Fibroblast of the conjunctiva (primary cell): ENCODE measurements at places on chromosomes 5 and 9.

- DNase-seq = no peak
These were observed 59.2 kb downstream of the CCDC192 start for GRCh38 chr5:127762412-127762811.

GRCh38 chr9:35114840-35115628 is 628 bp downstream of the ATOSB start:
- DNase-seq = peak; percentile 42

GRCh38 chr9:75979362-75979761 is 88.9 kb downstream of the PCSK5 start:
- no peak for DNase-seq

DNA sequence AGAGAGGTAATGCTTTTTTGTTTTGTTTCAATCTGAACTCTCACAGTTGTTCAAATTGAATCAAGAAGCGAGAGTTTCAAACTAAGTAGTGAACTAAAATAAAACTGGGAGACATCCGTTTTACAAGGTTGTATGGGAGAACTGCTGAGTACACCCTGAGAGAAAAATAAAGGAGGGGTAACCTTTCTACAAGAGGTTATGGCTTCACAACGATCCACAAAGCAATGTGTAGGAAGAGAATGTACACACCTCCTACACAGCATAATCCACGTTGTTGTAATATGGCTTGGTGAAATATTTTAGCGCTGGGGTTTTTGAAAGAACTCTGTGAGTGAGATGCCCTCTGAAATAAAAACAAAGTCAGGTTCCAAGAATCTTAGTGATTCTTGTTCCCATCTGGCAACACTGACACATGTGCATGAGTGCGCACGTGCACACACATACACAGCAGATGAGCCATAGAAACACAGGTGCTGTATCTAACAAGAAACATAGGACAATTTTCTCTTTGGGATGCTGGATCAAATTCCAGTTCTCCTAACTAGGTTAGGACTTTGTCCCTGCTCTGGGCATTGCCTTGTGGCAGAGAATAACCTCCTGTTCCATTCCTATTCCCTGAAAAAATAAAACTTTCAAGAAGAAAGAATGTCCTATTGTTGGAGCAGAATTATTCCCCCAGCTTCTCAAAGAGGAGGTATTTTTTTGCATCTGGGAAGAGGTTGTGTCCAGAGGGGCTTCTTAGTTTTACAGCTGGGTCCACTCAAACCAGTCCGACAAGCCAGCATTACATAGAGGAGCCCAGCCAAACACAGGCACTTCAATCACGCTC is 94.5 kb upstream of the EFNA5 start:
- DNase-seq = no peak

GRCh38 chr9:15146268-15146700 is 160.7 kb downstream of the TTC39B start:
- DNase-seq = no peak

DNA sequence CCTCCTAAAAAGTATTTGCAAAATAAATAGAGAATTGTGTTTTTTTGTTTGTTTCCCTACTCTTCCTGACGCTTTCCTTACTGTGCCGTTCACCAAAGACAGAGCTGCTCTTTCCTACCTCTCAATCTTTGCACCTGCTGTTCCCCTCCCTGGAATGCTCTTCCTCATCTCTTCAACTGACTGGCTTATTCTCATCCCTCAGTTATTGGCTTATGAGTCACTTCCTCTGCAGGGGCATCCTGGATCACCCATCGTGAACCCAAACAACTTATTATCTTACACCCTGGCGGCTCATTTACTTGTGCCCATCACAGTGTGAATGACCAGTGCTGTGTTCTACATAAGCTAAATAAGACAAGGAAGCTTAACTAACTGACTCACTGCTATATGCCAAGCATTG is 36.1 kb upstream of the CCNG1 start:
- DNase-seq = no peak

- DNase-seq = no peak
These were observed 4.7 kb downstream of the APC start for GRCh38 chr5:112742424-112742823.

DNA sequence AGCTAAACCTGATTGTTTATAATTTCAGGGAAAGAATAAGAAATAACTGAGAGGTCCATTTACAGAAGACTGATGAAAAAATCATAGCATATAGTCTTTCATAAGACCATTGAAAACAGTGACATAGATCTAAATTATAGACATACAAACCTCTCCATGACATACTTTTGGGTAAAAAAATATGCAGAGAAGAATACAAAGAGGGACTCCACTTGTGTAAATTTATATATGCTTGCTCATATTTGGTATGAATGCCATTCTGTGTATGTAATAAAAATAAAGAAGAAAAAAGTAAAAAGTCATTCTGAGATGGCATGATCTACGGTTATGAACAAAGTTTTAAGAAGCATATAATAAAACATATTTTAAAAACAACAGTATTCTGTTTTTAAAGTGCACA is 310.7 kb downstream of the ASTN2 start:
- DNase-seq = no peak
